NCI-H748 treated with DMSO at 0.1 percent for 48 hours (cell line): ENCODE measurements at places on chromosomes 12 and 14.

- DNase-seq = no peak
Observed at GRCh38 chr12:79274501-79275064, 410.0 kb downstream of the SYT1 start.

DNA sequence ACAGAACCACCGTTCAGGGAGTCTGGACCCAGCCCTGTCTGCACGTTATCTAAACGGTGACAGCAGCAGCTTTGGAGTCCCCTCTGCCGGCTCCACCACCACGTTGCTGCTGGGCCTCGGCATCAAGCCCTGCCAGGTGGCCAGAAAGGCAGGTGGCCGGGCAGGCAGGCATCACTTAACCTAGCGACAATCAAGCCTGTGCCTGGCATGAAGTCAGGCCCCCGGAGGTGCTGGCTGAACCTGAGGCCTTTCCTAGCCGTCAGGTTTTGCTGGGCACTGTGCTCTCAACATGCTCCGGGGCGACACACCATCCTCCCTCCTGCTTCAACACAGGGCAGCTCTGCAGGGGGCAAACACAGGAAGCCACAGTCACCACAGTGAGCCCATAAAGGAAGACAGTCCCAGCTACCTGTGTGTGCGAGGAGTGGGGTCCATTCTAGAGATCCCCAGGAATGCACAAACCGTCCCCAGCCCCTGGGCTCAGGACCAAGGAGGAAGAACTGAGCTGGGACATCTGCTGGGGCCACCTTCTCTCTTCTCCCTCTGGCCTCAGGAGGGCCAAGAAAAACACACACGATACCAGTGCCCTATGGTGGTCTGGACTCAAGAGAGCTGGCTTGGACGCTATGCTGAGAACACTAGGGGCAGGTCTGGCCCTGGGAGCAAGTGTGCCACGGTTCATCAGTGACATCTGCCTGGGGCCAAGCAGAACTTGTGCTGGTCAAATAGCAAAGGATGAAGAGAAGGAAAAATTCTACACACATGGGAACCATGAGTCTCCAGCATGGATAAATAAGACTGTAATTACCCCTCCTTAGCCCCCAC is 44.7 kb downstream of the CCDC88C start:
- DNase-seq = no peak

DNA sequence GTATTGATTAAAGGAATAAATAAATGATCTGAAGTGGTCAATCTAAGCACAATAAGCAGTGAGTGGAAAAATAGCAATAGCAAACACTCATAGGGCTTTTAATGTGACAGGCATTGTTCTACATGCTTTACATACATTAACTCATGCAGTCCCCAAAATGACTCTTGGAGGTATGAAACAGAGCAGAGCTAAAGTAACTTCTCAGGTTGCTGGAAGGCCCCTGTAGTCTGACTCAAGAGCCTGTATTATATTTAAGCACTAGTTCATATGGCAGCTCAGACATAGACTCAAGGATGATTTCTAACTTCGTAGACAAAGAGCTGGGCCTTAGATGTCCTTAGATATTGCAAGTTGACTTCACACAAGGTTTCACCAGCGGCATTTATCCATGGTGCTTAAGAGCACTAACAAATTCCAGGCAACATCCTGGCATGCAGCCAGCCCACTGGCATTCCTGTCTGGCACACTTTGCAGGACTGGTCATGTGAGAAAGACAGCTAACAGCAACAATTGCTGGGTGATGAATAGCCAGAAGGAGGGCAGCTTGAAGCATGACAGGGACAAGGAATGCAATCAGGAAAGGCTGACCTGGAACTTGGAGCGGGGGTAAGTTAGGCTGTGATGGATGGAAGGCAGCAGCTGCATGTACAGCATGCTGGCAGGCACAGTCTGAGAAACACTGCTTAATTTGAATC is 22.9 kb upstream of the KTN1 start:
- DNase-seq = peak; percentile 39

- DNase-seq = peak; percentile 84
Observed at GRCh38 chr12:29944269-29945000, 160.7 kb upstream of the TMTC1 start.

GRCh38 chr12:132783917-132784531 is 22.4 kb upstream of the ANKLE2 start:
- no peak for DNase-seq

DNA sequence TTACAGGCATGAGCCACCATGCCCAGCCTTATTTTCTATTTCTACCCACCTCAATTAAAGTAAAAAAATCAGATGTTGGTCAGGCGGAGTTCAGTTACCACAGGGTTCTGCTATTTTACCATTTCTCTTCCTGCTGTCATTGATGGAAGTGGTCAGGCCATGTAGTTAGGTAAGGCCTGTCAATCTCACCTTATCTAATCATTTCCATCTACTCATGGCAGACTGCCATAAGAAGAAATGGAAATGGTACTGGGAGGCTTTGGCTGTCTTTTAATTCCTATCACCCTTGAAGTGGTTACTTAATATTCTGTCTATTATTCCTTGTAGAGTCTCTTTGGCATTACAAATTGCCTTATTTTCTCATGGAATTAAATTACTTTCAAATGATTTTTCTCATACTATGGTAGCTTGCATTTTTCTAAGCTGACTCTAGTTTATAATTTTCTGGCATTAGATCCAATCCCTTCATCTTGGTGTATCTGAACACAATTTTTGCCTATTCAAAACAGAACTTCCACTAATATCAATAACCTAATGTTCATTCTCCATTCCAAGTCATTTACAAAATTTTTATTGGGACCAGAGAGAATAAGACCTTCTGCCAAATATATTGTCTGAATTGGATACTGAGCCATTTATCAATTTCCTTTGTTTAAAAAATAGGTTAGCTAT is 198.7 kb downstream of the DACT1 start:
- no peak for DNase-seq

DNA sequence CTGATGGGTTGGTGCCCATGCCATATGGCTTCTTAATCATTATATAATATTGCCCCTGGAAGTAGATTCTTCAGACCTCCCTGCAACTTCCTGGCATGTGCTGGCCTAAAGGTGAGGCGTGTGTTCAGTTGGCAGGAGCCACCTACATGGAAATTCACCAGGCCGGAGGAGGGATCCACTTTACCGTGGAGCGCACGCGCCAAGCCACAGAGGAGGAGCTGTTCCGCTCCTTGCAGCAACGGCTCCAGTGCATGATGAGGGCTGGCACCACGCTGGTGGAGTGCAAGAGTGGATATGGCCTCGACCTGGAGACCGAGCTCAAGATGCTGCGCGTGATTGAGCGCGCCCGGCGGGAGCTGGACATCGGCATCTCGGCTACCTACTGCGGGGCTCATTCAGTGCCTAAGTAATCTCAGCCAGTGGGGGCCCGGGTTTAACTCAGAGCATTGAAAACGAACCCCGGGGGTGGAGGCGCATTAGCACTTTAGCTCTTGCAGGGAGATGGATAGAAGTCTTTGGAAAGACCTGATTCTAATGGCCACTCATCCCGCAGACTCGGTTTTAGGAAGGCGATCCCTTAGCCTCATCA is 13.5 kb downstream of the AMDHD1 start:
- DNase-seq = no peak

- DNase-seq = no peak
Observed at GRCh38 chr12:98587084-98587483, 6.4 kb upstream of the SLC25A3 start.

DNA sequence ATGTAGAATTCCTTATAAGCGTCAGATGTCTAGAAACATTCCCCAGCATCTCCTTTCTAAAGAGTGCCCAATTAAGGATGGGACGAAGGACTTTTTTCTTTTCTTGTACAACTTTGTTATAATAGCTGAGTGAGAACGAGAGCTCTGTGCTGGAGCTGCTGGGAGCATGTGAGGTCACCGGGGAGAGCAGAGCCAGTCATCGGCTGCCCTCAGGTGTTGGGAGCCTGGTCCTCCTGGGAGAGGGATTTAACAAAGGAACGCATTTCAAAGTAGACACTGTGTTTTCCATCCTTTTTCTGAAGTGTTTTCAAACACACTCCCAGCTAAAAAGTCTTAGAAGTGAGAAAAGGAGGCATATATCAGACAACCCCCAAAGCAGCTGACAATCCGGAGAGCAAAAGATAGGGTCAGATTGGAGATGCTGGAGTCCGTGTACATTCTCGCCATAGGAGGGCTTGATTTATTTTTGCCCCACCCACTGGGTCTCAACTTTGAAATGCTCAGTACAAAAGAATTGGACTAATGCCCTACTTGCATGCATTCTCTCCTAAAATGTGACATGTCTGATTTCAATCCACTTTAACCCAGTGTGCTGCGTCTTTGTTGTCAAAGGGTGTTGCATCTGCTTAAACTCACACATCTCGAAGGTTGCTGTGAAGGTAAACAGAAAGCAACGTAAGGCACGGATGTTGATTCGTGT is 50.8 kb upstream of the PIWIL1 start:
- peak; percentile 40 for DNase-seq

DNA sequence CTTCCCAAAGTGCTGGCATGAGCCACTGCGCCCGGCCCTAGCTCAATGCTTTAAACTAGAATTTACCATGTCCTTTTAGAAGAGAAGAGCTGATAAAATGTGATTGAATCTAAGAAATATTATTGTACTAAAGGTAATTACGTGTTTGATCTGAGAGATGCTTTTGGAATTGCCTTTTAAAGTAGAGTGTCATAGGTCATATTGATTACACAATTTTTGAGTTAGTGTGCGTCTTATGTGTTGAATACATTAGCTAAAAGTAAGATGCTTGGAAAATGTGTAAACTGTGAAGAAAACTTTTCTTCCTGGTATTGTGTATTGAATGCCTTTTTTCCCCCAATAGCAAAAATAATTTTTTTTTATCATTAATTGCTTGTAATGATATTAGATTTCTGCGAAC is 41.7 kb downstream of the MIA2 start:
- DNase-seq = no peak

DNA sequence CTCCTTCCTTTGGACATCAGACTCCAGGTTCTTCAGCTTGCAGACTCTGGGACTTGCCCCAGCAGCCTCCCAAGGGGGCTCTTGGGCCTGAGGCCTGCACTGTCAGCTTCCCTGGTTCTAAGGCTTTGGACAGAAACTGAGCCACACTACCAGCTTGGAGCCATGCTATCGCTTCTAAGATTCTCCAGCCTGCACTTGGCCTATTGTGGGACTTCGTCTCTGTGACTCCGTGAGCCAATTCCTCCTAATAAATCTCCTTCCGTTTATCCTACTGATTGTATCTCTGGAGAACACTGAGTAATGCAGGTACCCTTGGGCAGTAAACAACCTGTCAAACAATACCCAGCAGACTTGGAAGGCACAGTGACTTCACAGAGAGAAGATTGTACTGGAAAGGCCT is 24.9 kb upstream of the RHOJ start:
- no peak for DNase-seq

DNA sequence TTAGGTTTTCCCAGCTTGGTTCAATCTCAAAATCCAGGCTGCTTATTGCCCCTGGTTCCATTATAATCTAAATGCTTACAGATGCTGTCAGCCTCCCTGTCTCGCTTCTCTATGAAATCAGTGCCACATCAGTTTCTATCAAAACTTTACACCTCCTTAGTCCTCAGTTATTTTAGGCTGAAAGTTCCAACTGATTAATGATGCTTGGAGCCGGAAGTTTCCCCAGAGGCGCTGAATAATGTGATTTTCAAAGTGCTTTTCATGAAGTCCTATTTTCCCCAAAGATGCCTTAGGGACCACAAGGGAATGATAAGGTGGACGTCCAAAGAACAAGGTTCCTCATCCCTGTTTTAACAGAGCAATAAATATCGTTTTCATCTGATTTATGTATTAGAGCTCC is 262.4 kb upstream of the RMST start:
- no peak for DNase-seq

DNA sequence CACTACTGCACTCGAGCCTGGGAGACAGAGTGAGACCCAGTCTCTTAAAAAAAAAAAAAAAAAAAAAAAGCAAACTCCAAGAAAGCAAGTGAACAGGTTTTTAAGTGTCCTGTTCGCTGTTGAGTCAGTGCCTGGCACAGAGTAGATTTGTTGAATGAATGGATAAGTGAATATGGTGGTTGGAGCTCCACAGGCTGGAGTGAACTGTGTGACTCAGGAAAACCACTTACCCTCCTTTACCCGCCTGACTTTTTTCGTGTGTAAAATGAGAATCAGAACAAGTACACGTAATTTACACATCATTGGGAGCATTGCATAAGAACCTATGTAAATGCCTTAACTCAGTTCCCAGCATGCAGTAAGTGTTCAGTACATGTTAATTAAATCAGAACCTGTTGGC is 24.0 kb upstream of the ESRRB start:
- no peak for DNase-seq

DNA sequence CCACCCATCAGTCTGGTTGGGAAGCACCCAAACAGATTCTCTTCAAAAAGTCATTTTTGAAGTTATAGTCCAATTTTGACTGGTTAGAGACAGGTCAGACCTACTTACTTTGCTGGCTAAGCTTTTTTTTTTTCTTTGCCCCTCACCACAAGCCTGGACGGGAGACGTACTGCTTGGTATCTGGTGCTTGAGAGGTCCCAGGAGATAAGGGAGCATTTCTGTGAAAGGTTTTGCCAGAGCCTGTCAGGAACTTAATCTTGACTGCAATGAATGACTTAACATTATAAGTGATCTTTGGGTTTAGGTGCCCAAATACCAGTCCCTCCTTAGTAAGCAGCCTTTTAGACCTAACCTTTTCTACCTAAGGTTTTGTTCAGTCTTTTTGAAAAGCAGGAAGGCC is 6.3 kb downstream of the MTHFD1 start:
- no peak for DNase-seq

- DNase-seq = no peak
Observed at GRCh38 chr12:19988001-19988400, 380.3 kb upstream of the PDE3A start.

DNA sequence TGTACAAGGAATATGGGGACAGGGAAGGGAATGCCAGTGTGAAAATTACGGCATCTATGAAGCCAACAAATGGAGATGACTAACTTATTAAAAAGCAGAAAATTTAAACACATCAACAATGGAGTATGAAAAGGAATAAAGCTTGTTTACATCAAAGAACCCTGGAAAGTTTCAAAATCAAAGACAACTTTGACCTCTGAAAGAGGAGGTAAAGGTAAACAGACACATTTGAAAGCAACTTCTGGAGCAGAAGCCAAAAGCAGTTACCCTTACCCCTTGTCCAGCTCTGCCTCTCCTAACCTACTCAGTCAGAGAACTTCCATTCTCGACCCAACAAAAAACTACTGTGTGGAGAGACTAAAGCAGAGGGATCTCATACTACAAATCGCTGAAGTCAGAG is 184.3 kb downstream of the DUSP6 start:
- DNase-seq = no peak

GRCh38 chr12:7934889-7935492 is 996 bp downstream of the SLC2A3 start:
- DNase-seq = no peak

GRCh38 chr12:131491916-131492490 is 218.9 kb upstream of the SFSWAP start:
- no peak for DNase-seq

DNA sequence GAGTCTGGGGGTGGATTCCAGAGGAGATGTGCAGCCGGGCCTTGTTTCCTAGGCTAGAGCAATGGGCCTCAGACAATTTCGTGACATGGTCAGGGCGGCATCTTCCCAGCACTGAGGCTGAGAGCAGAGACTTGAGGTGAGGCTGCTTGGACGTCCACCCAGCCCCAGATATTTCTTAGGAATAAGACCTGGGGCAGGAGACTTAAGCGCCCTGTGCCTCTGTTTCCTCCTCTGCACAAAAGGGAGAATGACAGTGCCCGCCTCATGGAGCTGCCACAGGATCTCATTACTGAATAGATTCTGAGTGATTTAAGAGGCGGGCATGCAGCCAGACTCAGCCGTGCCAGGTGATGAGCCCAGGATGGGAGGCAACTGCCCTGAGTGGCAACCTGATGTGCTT is 297.9 kb upstream of the SFSWAP start:
- DNase-seq = no peak
